ENCODE measurements at places on chromosomes 13 and 19.

- DNase-seq: no peak
These were observed 84.6 kb upstream of the FREM2 start for GRCh38 chr13:38602266-38602665.

DNA sequence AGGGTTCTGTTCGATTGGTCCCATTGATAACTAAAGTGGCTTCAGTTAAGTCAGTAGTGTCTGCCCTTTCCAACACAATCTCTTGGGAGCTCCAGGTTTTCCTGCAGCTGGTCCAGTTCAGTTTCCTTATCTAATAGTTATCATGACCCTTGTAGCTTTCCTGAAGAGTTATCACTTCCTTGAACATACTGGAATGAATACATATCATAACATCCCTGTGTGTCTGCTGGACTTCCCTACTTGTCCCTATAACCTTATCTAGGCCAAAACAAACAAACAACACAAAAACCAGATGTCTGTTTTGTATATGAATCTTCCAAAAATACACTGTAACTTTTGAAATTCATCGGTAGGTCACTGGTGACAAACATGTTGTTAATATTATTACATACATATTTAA is 167.6 kb downstream of the DCT start:
- DNase-seq: no peak

- no peak for DNase-seq
These were observed 47.7 kb downstream of the FNDC3A start for GRCh38 chr13:49023431-49023830.

GRCh38 chr13:110607675-110608224 is 7.6 kb upstream of the NAXD start:
- DNase-seq: no peak

DNA sequence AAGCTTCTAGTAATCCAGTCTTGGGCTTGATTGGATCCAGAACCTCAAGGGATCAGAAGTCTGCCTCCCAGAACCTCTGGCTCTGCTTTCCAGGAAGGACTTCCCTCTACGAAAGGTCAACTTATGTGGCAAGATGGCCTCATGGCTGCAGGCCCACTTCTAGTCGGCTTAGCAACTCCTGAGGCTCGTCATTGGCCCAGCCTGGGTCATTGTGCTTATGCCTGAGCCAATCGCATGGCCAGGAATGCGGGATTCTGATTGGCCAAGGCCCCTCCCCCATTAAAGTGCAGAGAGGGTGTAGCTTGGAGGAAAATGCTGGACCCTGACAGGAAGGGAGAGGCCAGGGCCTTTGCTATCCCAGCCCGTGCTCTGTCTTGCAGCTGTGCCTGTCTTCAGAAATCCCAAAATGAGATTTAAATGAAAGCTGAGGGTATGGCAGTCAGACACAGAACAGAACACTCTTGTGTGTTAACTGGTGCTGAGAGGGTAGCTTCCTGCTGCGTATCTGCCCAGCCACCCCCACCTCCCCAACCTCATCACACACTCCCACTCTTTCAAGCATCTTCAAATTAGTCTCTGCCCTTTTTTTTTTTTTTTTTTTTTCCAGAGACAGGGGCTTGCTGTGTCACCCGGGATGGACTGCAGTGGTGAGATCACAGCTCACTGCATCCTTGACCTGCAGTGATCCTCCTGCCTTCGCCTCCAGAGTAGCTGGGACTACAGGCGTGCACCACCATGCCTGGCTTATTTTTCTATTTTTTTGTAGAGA is 5.5 kb upstream of the CCNE1 start:
- no peak for DNase-seq

GRCh38 chr13:72570019-72570418 is 157.4 kb downstream of the MZT1 start:
- DNase-seq: no peak

- no peak for DNase-seq
These were observed 1893.2 kb downstream of the PCDH9 start for GRCh38 chr13:65336916-65337315.

DNA sequence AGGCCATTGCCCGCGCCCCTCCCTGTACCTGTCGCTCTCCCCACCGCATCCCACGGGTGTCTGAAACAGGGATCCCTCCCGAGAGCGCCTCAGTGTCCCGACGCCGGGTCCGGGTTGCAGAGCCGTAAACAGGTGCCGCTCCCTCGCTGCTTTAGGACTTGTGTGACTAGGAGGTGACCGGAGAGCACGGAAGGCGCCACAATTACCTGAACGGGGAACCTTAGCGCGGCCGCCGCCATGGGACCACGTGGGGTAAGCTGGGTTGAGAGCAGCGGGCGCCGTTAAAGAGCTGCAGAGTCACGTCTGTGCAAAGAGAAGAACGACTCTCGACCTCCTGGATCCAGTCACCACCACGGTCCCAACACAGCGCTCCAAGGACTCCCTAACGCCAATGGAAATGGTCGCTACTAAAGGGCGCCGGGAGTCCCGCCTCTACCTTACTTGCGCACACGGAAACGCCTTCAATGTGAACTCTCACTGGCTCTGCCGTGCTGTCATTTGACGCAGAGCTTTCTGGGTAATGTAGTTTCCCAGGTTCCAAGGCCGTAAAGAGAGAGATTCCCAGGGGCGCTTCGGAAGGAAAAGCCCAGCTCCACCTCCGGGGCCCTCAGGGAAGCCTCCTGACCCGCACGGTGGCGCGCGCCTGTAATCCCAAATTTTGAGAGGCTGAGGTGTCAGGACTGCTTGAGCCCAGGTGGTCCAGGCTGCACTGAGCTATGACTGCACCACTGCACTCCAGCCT is at the start of gene ZNF552:
TSS of gene ZNF552 (minus strand) at position 409 of the 742 bp plus-strand sequence. CDS start at position 239, 170 bp downstream.
- DNase-seq: peak; percentile 55

GRCh38 chr13:60679928-60680694 is 283.1 kb downstream of the TDRD3 start:
- no peak for DNase-seq

GRCh38 chr19:17385878-17386611 is 8.0 kb downstream of the CCDC194 start:
- DNase-seq: peak; percentile 60

- peak; percentile 37 for DNase-seq
These were observed 575 bp downstream of the SHFL start for GRCh38 chr19:10086591-10087192.

- DNase-seq: peak; percentile 71
These were observed 2.9 kb downstream of the CILP2 start for GRCh38 chr19:19540715-19541515.

DNA sequence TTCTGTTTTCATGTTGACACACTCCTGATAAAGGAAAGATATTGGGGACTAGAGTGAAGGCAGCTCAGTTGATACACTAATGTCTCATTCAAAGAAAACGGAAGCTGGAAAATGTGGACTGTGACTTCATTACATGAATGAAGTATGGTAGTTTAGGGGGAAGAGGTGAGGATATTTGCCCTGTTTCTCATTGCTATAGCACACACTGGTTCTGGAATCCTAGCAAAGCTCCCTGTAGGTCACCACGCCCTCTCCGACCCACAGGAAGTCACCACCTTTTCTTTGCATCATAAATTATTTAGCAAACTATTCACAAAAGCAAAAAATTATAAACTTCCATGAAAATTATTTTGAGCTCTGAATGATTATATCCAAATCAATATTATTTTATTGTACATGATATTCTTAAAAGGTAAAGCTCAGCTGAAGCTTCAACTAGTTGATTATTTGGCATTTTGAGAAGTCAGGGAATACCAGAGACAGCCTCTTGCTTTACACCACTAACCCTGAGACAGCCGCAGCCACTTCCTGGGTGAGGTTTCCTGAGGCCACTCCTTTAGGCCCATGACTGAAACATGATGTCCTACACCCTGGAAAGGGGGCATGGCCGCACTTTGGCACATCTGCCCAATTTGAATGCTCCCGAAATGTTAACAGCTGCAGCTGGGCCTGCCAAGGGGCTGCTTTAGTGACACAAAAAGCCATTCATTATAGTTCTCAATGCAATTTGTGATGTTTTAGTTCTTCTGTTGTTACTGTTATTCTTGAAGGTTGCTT is 50.0 kb upstream of the WDFY2 start:
- DNase-seq: peak; percentile 9

DNA sequence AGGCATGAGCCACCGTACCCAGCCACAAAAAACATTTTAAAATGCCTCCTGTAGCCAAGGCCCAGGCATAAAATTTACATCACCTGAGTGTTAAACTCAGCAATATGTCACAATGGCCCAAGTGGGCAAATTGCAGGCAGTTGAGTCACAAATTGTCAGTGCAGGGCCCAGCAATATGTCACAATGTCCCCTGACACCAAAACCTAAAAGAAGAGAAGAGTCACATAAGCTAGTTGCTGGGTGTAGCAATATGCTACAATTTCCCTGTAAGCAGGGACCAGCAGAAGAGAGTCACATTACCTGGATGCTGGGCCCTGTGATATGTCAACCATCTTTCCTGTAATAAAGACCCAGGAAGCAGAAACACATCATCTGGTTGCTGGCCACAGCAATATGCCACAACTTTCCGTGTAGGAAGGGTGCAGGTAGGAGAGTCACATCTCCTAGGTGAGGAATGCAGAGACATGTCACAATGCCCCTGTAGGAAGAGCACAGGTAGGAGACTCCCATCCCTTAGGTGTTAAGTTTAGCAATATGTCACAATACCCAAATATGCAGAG is 136.0 kb upstream of the ZNF91 start:
- DNase-seq: no peak

All from stimulated activated CD4-positive, alpha-beta T cell treated with anti-CD3 and anti-CD28 coated beads, Interleukin-1b, Interleukin-23, amount 100 ng/mL, for 4 hours (primary cell).